ENCODE measurements at places on chromosomes 3 and 15.

DNA sequence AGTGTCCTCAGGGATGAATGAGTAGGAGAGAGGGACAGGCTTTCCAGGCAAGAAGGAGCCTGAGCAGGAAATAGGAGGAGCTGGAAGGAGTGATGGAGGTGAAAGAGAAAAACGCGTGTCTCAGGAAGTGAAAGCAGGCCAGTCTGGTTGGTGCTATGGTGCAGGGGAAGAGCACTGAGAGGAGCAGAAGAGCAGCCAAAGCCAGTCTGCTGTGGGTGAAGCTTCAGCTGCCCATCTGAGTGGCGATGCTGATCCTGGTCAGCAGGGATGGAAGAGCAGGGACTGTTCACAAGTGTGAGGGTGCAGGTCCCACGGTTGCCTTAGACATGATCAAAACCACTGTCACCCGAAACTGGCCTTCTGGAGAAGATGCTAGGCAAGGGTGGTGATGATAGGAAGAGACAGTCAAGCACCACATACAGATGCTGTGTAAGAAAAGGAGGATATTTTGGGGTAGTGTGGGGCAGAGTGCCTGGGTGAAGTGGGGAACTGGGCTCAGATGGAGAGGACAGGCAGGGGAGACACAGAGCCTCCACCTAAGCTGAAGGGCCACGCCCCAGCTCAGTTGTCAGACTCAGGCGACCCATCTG lies 5.5 kb upstream of the KY start:
- DNase-seq = no peak

DNA sequence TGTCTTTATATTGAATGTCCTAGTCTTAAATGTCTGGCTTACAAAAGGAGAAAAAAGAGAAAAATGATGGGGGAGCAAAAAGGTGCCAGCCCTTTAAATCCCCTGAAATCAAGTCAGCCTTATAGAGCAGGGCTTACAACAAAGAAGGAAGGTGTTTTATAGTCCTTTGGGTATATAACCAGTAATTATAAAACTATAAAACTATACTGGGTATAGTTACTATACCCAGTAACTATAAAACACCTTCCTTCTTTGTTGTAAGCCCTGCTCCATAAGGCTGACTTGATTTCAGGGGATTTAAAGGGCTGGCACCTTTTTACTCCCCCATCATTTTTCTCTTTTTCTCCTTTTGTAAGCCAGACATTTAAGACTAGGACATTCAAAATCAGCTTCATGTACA lies 598.0 kb upstream of the SEMA6D start:
- no peak for DNase-seq

DNA sequence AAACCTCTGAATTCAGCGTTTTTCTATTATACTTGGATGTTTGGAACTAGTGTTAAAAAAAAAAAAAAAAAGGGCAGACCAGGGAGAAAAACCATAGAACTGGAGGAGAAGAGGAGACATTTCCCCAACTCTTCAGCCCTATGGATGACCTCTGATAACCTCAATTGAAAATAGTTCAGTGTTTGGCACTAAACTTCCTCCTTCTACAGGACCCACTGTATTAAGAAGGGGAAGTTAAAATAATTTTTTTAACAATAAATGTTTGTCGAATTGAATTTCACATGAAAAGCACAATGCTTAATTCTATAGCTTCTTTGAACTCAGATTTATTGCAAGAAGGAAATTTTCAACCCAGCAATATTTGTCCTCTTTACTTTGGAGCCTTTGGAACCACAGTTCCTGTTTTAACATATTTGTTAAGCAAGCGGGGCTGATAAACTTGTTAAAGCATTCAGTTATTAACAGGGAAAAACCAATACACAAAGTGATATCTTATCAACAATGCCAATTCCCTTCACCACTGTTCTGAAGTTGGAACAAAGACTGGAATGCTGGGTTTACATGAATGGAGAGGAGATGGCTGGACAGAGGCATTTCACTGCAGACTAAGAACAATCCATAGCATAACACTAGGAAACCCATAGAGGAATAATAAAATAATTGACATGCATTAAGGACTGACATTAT lies 3.1 kb upstream of the A4GNT start:
- no peak for DNase-seq

- DNase-seq = no peak
These were observed 138.2 kb upstream of the HACD2 start for GRCh38 chr3:123723070-123723469.

GRCh38 chr3:26624209-26624765 lies 1.7 kb downstream of the LRRC3B start:
- DNase-seq = no peak

- no peak for DNase-seq
These were observed 167.9 kb downstream of the MTHFS start for GRCh38 chr15:79728867-79729266.

DNA sequence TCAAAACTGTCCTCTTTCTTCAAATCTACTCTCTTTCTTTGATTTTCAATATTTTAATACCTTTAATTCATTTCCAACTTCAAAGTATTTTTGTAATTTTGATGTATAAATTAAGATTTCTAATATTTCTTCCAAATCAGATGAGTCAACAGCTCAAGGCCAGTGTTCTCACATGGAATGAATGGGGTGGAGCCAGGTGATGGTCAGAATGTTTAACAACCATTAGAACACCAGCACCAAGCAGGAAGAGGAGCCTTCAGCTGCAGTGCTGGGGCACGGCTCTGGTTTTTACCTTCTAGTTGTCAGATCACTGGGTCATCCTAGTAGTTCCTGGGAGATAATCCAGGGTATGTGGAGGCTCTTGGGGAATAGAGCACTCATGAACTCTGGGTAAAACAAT lies 494.5 kb upstream of the PDZRN3 start:
- DNase-seq = no peak

- DNase-seq = no peak
These were observed 226.0 kb upstream of the CHRM5 start for GRCh38 chr15:33742306-33742705.

GRCh38 chr15:100043692-100044091 lies 298.1 kb downstream of the ADAMTS17 start:
- DNase-seq = no peak

DNA sequence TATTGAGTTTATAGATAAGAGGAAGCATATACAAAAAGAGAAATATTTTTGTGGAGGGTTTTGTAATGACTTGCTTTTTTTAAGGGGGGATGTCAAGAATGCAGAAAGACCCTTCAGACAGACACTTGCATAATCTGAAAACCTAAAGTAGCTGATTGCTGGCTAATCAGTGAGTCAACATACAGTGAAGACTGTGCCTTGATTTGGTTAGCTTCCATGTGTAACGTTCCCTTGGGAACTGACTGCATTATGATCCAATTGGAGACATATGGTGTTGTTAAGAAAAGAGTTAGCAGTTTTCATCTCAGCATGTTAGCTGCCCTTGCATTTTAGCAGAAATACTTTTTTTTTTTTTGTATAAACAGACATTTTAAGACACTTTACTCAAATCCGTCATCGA lies 483.2 kb downstream of the RBMS3 start:
- peak; percentile 93 for DNase-seq

GRCh38 chr3:102135316-102135715 lies 286.0 kb downstream of the NFKBIZ start:
- DNase-seq = no peak

- DNase-seq = peak; percentile 74
These were observed 14.7 kb downstream of the RHOV start for GRCh38 chr15:40859206-40859851.

- no peak for DNase-seq
These were observed 256.3 kb upstream of the SEMA6D start for GRCh38 chr15:47460795-47461573.

DNA sequence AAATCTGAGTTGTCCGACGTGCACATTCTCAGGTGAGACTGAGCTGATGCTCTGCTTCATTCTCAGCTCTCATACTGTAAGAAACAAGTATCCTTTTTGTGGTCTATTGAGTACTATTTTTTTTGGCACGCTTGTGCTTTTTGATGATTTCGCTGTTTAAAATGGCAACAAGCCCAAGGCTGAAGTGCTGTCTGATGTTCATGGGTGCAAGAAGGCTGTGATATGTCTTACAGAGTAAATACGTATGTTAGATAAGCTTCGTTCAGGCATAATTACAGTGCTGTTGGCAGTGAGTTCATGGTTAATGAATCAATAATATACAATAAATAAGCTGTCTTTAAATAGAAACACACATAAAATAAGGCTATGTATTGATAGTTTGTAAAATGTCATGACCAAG lies 27.2 kb downstream of the AQR start:
- no peak for DNase-seq

DNA sequence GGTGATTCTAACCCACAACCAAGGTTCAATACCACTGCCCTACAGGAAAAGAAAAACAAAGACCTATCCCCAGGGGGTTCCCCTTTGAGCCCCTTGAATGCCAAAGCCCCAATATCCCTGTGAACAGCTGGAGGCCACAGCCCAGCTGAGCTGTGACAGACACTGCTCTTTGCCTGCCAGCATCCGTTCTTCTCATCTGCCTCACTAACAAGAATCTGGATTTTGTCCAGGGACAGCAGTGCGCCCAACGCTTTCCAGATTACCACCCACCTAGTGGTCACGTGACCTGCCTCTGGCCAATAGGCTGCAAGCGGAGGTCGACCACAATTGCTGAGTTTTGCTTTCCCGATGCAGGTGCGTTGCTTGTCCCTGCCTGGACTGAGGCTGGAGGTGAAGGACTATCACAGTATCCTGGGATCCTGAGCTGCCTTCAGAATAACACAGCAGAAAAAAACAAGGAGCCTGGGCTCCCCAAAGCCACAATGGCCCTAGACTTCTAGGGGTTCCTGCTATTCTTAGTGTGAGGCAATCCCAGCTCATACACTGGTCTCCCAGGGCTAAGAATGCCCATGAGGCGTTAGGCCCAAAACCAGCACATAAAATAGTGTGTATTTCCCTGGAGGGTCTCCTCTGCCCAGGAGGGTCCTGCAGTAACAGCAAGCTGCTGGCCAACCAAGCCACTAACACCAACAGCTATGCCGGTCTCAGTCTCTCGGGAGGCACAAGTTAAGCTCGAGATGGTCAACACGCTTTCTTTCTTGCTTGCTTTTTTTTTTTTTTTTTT lies 13.8 kb downstream of the BDH1 start:
- peak; percentile 90 for DNase-seq

- no peak for DNase-seq
These were observed 102.0 kb upstream of the SGO1 start for GRCh38 chr3:20288050-20288449.
